Progenitor cell of endocrine pancreas (in vitro differentiated cells): ENCODE measurements at places on chromosomes 1 and 21.

- no peak overlapping the region for H3K4me3 ChIP-seq
- no peak overlapping the region for H3K27ac ChIP-seq
- H3K4me1 ChIP-seq, result peaks cover 3% of the 10 kb centered on the region
- peaks cover 9% of the 10 kb centered on the region for H3K27me3 ChIP-seq
Measured at GRCh38 chr1:25140073-25140797, 92.1 kb downstream of the SYF2 start.

- no peaks in the 10 kb centered on the region for H3K36me3 ChIP-seq
- H3K4me1 ChIP-seq, result no peaks in the 10 kb centered on the region
- H3K27ac ChIP-seq, result no peak overlapping the region
- DNase-seq, result no peak
- H3K27me3 ChIP-seq, result no peaks in the 10 kb centered on the region
- H3K4me3 ChIP-seq, result no peak overlapping the region
Measured at GRCh38 chr1:207848234-207848633, 62.7 kb downstream of the CD34 start.

DNA sequence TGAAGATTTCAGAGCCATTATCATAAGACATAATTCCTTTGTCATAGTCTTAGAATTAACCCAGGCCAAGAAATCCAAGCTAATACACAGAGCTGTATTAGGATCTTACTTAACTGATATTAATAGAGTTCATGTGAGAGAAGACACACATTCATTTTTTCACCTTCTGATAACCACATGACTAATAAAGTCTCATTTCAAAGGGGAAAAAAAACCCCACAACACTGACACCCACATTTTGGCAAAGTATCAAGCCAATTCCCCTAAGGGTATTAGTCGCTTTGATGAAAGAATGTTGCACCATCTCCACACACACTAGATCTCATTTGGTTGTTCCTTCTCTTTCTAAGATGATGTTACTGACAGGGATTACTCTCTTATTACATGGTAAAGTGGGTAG is 344.4 kb upstream of the ESRRG start:
- H3K27ac ChIP-seq, result no peak overlapping the region
- H3K4me3 ChIP-seq, result no peak overlapping the region
- DNase-seq, result no peak
- no peaks in the 10 kb centered on the region for H3K36me3 ChIP-seq
- peaks cover 2% of the 10 kb centered on the region for H3K27me3 ChIP-seq
- peaks cover 3% of the 10 kb centered on the region for H3K4me1 ChIP-seq

DNA sequence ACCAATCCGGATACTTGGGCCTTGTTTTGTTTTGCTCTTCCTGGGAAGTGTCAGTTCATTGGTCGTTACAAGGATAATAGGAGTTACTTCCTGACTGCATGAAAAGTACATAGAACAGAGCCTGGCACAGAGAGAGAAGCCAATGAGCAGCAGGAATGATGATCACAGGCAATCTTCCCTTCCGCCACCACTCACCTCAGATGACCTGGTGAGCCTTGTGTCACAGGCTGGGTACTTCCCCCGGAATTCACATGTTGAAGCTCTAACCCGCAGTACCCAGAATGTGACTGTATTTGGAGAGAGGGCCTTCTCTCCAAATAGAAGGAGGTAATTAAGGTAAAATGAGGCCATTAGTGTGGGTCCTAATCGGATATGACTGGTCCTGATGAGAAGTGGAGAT is 18.8 kb upstream of the GPR137B start:
- DNase-seq, result no peak
- H3K36me3 ChIP-seq, result no peaks in the 10 kb centered on the region
- no peak overlapping the region for H3K4me3 ChIP-seq
- peaks cover 11% of the 10 kb centered on the region for H3K27me3 ChIP-seq
- H3K27ac ChIP-seq, result no peak overlapping the region

GRCh38 chr1:145960468-145961108 is 2.8 kb upstream of the LIX1L start:
- H3K4me3 ChIP-seq, result peak overlapping the region; percentile 83
- peaks cover 76% of the 10 kb centered on the region for H3K27me3 ChIP-seq
- no peaks in the 10 kb centered on the region for H3K36me3 ChIP-seq
- peak; percentile 57 for DNase-seq

DNA sequence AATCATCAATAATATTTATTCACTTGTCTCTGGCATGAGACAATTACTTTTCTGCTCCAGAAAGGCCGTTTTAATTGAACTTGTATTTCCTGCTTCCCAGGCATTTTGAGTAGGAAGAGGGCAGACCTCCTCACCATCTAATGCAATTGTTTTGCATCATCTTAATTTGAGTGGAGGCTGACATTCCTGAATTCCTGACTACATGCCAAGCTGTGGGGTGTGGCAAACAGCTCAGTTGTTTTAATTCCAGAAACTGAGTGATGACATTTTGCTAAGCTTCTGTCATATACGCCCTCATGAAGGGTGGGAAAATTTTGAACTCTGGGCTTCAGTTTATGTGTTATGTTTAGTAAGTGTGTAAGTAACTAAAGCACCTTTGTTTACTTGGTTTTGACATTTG is 125.4 kb upstream of the USP25 start:
- H3K27me3 ChIP-seq, result no peaks in the 10 kb centered on the region
- H3K4me1 ChIP-seq, result peaks cover 5% of the 10 kb centered on the region
- H3K27ac ChIP-seq, result no peak overlapping the region

- peaks cover 9% of the 10 kb centered on the region for H3K36me3 ChIP-seq
- no peaks in the 10 kb centered on the region for H3K27me3 ChIP-seq
- no peak overlapping the region for H3K27ac ChIP-seq
- DNase-seq, result no peak
- no peak overlapping the region for H3K4me3 ChIP-seq
- peaks cover 3% of the 10 kb centered on the region for H3K4me1 ChIP-seq
Measured at GRCh38 chr1:52238474-52238873, 96.6 kb downstream of the ZFYVE9 start.
